Fibroblast of skin of scalp (primary cell): ENCODE measurements at places on chromosomes 1 and 21.
A peak's percentile ranks its signal among the peaks of the same experiment; 100 is the strongest.

GRCh38 chr21:34900376-34900775 is 148.7 kb downstream of the RUNX1 start:
- DNase-seq, result no peak

DNA sequence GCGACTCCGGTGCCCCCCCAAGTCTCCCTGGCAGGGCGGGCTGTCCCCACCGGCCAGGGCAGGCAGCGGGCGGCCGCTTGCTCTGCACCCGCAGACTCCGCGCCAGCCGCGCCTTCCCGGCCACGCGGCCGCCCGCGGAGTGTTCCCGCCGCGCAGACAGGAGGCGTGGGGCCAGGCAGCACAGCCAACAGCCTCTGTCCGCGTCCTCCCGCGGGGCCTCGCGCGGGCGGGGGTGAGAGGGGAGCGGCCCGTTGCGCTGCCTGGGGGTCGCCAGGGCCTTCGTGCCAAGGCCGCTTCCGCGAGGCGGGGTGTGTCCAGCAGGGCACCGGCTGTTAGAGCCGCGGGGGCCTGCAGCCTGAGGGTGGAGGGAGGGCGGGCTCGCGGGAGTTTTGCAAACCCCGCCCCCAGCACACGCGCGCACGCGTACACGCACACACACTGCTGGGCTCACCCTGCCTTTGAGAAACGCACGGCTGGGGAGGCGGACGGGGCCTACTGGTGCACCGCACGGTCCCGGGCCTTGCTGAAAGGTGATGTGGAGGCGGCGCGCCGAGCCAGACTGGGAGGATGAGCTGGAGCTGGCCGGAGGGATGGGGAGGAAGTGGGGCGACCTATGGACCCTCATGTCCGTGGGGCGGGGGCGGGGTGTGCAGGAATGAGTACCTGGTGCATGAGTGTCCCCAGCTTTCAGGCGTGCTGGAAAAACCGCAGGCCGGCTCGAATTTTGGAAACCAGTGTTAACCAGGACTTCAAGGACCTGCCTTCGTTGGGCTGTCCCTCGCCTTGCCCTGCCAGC is 41.5 kb downstream of the KIAA1614 start:
- peak; percentile 70 for DNase-seq

DNA sequence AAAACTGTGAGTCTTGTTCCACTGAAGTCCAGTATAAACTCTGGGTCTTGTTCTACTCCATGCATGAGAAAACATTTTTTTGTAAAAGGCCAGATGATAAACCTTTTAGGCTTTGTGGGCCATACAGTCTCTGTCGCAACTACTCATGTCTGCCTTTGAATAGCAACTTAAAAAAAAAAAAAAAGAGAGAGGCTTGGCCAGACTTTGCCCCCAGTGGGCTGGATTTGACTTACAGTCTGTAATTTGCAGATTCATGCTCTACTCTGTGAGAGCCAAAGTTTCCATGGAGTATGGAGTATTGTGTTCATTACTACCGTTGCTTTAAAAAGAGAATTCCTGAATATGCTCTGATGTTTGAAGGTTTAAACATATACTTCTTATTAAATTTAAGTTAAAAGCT is 654.9 kb upstream of the PKN2 start:
- peak; percentile 9 for DNase-seq

DNA sequence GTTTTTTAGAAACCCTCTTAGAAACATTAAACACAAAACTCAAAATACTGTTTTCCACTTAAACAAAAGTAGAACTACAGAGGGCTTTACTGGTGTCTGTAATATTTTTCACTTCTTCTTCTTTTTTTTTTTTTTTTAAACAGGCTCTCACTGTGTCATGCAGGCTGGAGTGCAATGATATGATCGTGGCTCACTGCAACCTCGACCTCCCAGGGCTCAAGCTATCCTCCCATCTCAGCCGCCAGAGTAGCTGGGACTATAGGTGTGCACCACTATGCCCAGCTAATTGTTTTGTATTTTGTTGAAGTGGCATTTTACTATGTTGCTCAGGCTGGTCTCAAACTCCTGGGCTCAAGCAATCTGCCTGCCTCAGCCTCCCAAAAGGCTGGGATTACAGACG is 194.8 kb downstream of the DAB1 start:
- DNase-seq, result no peak

- no peak for DNase-seq
Measured at GRCh38 chr21:30443226-30443625, 3.2 kb downstream of the KRTAP15-1 start.

- DNase-seq, result peak; percentile 2
Measured at GRCh38 chr1:175373786-175374623, 181.4 kb upstream of the KIAA0040 start.

DNA sequence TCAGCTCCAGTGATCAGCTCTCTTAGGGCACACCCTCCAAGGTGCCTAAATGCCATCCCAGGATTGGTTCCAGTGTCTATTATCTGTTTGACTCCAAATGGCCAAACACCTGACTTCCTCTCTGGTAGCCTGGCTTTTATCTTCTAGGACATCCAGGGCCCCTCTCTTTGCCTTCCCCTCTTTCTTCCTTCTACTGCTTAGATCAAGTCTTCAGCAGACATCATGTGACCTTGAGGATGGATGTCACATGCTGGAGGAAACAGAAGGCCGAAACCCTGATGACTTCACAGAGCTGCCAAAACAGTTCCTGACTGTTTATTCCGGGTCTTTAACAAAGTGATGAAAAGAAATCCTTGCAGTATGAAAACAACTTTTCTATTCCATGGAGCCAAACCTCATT is 24.4 kb upstream of the WDR26 start:
- DNase-seq, result no peak

- peak; percentile 64 for DNase-seq
Measured at GRCh38 chr1:183238071-183238470, 52.0 kb downstream of the LAMC2 start.

DNA sequence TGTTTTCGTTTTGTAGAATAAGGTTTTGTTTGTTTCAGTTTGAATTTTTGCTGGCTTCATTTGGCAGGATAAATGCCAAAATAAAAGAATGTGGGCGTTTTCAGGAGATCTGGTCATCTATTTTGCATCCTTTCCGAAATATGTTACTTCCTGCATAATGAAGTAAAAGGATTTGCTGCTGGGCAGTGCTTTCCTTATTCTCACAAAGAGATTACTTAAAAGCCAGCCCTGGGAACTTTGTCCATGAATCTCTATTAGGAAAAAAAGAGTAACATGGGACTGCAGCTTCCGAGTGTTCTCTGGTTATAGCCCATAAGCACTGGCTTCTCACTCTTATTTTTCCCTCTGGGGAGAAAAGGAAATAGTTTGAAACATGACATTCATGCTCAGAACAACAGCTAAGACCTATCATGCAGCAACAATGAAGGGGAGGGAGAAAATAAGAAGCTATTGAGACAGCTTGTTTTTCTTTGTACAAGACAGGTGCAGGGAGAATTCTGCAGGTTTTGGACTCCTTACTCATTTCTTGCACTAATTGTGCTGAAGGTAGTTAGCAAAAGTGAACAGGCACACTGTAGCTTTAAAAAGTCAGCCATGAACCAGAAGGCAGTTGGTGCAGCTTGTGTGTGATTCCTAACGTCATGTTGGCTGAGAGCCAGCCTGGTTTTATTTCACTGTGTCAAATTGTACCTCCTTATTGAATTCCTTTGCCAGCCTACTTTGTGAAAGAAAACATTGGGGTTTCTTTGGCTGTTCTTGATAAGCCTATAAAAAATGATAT is at the start of gene SAMD13:
Gene SAMD13, plus strand, starts transcription at position 705 of the 781 bp plus-strand sequence. CDS start 1,527 bp downstream, outside the sequence.
- DNase-seq, result peak; percentile 57
